ENCODE measurements at places on chromosomes 16 and 17.

DNA sequence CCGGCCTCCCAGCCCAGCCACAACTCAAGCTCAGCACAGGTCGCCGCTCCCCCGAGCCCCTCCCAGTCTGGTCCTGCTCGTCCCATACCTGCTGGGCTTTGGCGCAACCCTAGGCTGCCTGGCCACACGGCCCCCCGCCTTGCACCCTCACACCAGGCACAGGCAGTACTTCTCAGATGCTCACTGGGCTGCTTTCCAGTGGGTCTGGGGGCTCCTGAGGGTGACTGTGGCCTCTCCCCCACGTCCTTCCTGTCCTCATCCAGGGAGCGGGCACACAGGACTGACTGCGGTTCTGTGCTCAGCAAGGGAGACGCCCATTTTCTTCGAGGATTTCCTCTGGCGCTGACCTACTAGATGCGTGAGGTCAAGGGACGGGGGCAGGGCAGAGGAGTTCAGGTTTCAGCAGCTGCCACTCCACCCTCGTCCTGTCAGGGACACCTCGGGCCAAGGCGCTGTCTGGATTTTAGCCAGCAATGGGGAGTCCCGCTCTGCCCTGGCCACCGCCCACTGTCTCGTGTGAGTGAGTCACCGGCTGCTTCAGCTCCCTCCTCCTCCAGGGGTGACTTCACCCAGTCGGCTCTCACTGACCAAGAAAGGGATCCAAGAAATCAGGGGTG lies 115.8 kb downstream of the NPIPB11 start:
- no peaks in the 10 kb centered on the region for H3K27me3 ChIP-seq
- no peak overlapping the region for H3K27ac ChIP-seq
- H3K4me1 ChIP-seq = peaks cover 9% of the 10 kb centered on the region
- no peak overlapping the region for H3K4me3 ChIP-seq
- peak; percentile 96 for DNase-seq

DNA sequence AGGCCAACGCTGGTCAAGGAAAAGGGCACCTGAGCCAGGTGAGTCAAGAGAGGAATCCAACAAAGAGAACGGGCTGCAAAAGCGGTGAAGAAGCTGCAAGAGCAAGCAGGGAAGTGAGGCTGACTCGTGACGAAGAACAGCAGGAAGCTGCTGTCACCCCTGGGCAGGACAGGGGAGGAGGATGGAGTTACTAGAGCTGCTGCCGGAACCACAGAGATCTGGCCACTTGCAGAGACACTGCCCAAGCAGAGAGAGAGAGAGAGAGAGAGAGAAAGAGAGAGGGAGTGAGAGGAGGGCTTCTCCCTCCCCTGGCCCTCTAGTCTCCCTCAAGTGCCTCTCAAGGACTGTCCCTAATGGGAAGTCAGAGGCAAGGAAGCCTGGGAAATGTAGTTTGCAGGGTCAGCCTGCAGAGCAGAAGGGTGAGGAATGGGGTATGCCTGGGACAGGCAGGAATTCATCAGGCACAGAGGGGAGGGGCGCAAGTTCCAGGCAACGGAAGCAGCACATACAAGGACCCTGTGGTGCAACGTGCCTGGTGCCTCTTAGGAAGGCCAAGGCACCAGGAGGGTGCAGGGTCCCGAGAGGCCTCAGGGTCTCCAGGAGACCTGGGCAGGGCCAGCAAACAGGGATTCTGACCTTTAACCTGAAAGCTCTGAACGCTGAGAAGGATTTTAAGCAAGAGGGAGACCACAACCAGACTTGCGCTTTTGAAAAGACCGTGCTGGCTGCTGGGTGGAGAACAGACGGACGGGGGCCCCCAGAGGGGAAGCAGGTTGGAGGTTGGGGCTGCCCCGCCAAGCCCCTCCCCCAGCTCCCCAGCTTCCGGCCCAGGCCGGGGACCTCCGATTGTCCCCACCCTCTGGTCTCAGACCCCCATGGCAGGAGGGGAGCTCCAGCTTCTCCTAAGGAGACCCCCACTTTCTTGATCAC lies 45.8 kb upstream of the CIBAR2 start:
- H3K4me1 ChIP-seq = peaks cover 5% of the 10 kb centered on the region
- no peak overlapping the region for H3K4me3 ChIP-seq
- H3K27ac ChIP-seq = no peak overlapping the region
- H3K27me3 ChIP-seq = no peaks in the 10 kb centered on the region
- no peaks in the 10 kb centered on the region for H3K36me3 ChIP-seq
- DNase-seq = no peak

GRCh38 chr17:37614391-37614790 lies 5.2 kb upstream of the SYNRG start:
- DNase-seq = no peak
- H3K27me3 ChIP-seq = no peaks in the 10 kb centered on the region
- no peak overlapping the region for H3K4me3 ChIP-seq

- no peak overlapping the region for H3K27ac ChIP-seq
- H3K27me3 ChIP-seq = no peaks in the 10 kb centered on the region
- no peak overlapping the region for H3K4me3 ChIP-seq
- no peaks in the 10 kb centered on the region for H3K36me3 ChIP-seq
- no peak for DNase-seq
Measured at GRCh38 chr17:36714789-36715188, 113.4 kb downstream of the MRM1 start.

- peaks cover 8% of the 10 kb centered on the region for H3K36me3 ChIP-seq
- H3K4me3 ChIP-seq = no peak overlapping the region
- H3K27ac ChIP-seq = no peak overlapping the region
- no peaks in the 10 kb centered on the region for H3K4me1 ChIP-seq
- no peak for DNase-seq
Measured at GRCh38 chr16:88086571-88087516, 135.6 kb downstream of the BANP start.

- H3K4me3 ChIP-seq = no peak overlapping the region
- DNase-seq = no peak
- peaks cover 53% of the 10 kb centered on the region for H3K4me1 ChIP-seq
- no peaks in the 10 kb centered on the region for H3K27me3 ChIP-seq
- H3K36me3 ChIP-seq = no peaks in the 10 kb centered on the region
- no peak overlapping the region for H3K27ac ChIP-seq
Measured at GRCh38 chr17:58387834-58388233, 29.5 kb downstream of the RNF43 start.

DNA sequence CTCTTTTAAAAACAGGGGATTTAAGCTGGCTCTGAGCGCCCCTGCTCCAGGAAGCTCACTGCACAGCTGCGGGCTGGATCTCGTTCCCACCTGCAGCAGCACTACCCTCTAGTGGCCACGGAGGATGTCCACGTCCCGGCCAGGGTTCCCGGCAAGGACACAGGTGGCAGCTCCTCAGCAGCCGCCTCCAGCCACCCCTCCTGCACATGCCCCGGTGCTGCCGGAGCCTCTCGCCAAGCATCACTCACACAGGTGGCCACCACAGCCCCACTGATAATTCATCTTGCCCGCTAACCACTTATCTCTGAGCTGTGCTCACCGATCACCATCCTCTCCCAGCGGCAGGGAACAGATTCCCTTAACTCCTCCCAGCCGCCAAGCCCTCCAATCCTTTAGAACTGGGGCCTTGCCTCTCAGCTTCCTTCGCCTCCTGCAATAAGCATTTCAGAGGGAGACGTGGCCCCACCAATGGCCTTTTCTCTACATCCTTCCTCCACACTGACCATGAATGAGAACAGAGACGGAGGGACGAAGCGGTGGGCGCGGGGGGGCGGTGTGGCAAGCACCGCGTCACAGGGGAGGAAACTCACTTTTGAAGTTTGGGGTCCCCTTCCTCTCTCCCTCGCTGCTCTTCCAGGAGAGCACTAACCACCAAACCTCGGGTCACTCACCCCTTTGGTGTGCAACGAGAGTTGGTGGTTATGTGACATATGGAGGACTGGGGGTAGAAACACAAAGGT lies 222.1 kb downstream of the RBFOX3 start:
- H3K27me3 ChIP-seq = no peaks in the 10 kb centered on the region
- peak; percentile 91 for DNase-seq
- no peak overlapping the region for H3K4me3 ChIP-seq
- H3K27ac ChIP-seq = no peak overlapping the region
- H3K36me3 ChIP-seq = no peaks in the 10 kb centered on the region
- H3K4me1 ChIP-seq = no peaks in the 10 kb centered on the region

GRCh38 chr17:48520631-48521079 lies 10.2 kb downstream of the HOXB1 start:
- DNase-seq = no peak
- no peaks in the 10 kb centered on the region for H3K27me3 ChIP-seq
- H3K4me1 ChIP-seq = no peaks in the 10 kb centered on the region
- H3K36me3 ChIP-seq = no peaks in the 10 kb centered on the region

DNA sequence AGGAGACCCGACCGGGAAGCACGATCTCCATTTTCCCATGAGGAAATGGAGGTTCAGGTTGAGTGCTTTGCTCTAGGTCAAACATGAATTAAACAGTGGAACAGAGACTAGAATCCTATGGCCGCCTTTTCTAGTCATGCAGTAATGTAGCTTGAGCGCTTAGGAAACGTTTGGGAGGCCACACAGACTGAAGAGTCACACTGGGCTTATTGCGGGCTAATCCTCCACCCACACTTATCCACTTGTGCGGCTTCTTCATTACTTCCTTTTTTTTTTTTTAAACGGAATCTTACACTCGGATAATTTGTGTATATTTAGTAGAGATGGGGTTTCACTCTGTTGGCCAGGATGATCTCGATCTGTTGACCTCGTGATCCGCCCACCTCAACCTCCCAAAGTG lies 26.0 kb downstream of the CACNG3 start:
- H3K27me3 ChIP-seq = no peaks in the 10 kb centered on the region
- no peak overlapping the region for H3K4me3 ChIP-seq
- no peak overlapping the region for H3K27ac ChIP-seq
- H3K36me3 ChIP-seq = no peaks in the 10 kb centered on the region
- no peaks in the 10 kb centered on the region for H3K4me1 ChIP-seq

GRCh38 chr17:32266051-32266388 lies 388 bp downstream of the RHBDL3 start:
- peaks cover 5% of the 10 kb centered on the region for H3K4me1 ChIP-seq
- H3K4me3 ChIP-seq = peak overlapping the region; percentile 60
- no peak for DNase-seq
- no peaks in the 10 kb centered on the region for H3K27me3 ChIP-seq

- DNase-seq = no peak
- no peaks in the 10 kb centered on the region for H3K27me3 ChIP-seq
- H3K36me3 ChIP-seq = peaks cover 18% of the 10 kb centered on the region
- H3K4me1 ChIP-seq = no peaks in the 10 kb centered on the region
Measured at GRCh38 chr17:2040942-2041560, 771 bp upstream of the OVCA2 start.

DNA sequence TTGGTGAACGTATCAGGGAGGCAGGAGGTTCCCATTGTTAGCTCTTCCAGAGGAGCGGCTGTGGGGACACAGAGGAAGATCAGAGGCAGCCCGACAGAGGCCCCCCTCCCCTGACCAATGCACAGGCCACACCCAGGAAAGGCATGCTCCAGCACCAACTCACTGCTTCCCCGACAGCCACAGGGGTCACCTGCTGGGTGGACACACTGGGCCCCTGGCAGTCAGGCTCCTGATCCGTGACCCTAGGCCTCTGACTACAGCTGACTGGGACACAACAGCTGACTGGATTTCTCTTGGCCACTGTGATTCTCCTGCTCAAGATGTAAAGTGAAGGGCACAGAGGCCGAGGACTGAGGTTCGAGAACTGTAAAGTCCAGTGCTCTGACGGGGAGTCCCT lies 63.5 kb downstream of the IL21R start:
- DNase-seq = no peak
- no peak overlapping the region for H3K4me3 ChIP-seq

- no peak for DNase-seq
- no peaks in the 10 kb centered on the region for H3K36me3 ChIP-seq
- H3K27ac ChIP-seq = no peak overlapping the region
- no peaks in the 10 kb centered on the region for H3K4me1 ChIP-seq
- no peak overlapping the region for H3K4me3 ChIP-seq
- H3K27me3 ChIP-seq = no peaks in the 10 kb centered on the region
Measured at GRCh38 chr17:39568702-39569101, 39.0 kb downstream of the NEUROD2 start.

DNA sequence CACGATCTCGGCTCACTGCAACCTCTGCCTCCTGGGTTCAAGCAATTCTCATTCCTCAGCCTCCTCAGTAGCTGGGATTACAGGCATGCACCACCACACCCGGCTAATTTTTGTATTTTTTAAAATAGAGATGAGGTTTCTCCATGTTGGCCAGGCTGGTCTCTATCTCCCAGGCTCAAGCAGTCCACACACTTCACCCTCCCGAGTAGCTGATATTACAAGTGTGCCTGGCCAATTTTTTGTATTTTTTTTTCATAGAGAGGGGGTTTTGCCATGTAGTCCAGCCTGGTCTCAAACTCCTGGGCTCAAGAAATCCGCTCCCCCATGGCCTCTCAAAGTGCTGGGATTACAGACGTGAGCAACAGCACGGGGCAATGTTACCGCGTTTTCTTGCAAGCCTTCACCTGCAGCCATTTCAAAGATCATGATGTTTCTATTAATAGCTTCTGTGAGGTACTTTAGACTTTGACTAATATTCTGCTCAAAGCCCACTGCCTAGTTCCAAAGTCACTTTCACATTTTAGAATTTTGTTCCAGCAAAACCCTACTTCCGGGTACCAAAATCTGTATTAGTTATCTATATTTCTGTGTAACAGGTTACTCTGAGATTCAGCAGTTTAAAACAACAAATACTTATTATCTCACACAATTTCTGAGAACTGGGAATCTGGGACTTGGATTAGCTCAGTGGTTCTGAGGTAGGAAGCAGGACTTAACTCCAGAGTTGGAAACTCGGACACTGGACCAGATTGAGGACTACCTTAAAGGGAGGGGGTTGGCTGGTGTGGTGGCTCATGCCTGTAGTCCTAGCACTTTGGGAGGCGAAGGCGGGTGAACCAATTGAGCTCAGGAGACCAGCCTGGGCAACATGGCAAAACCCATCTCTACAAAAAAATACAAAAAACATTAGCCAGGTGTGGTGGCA lies 12.0 kb upstream of the MED13 start:
- H3K27me3 ChIP-seq = no peaks in the 10 kb centered on the region
- no peak overlapping the region for H3K27ac ChIP-seq
- no peak for DNase-seq
- no peaks in the 10 kb centered on the region for H3K36me3 ChIP-seq

DNA sequence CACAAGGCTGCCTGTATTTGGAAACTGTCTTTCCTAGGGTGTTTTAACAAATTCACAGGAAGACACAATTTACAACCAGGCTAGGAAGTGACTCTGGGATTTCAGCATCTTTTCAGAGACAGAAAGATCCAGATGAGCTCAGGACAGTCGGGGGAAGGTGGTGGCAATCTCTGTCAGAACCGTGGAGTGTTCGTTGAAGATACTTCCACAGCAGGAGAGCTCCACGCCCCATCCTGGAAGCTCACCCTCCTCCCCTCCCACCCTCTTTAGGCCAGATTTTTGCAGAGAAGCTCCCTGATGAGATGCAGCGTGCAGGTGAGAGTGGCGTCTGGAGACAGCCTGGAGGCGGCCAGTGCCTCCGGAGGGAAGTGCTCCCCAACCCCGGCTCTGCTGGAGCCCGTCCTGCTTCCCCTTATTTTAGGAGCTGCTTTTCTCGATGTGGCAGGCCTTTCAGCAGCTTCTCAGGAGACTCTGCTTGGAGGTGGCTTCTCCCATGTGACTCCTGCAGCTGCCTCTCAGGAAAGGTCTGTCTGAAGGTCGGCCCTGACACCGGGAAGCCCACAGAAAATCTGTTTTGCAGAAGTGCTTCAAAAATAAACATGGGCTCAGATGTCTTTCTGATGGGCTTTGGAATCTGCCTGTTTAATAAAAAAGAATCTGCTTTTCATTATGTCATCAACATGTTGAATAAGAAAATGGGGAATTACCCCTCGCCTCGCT lies 186.4 kb upstream of the CHMP6 start:
- DNase-seq = no peak
- no peaks in the 10 kb centered on the region for H3K36me3 ChIP-seq
- H3K4me1 ChIP-seq = no peaks in the 10 kb centered on the region
- no peak overlapping the region for H3K27ac ChIP-seq
- H3K27me3 ChIP-seq = no peaks in the 10 kb centered on the region
